ENCODE measurements at places on chromosomes 5 and 9. TPM values are rescaled to one million over a fixed set of nuclear protein-coding genes. Genes with fewer than 3 reads are reported as not detected.

The SMU1 gene
- polyA plus RNA-seq, result 19.1 TPM

The ARHGEF37 gene
- 0.38 TPM for polyA plus RNA-seq

The CDKN2B gene
- 13.8 TPM for polyA plus RNA-seq

The HK3 gene
- polyA plus RNA-seq, result not detected

The SV2C gene
- polyA plus RNA-seq, result not detected

The NIPAL4 gene
- 0.07 TPM for polyA plus RNA-seq

The ARID3C gene
- polyA plus RNA-seq, result not detected

The KIF12 gene
- not detected for polyA plus RNA-seq

The TOR4A gene
- polyA plus RNA-seq, result 11.3 TPM

The SVEP1 gene
- 46.3 TPM for polyA plus RNA-seq

The LCN6 gene
- polyA plus RNA-seq, result not detected

The FAT2 gene
- 0.02 TPM for polyA plus RNA-seq

The GPRIN1 gene
- 5.0 TPM for polyA plus RNA-seq

The GARIN3 gene
- not detected for polyA plus RNA-seq

The AGTPBP1 gene
- polyA plus RNA-seq, result 6.8 TPM

The UBAP1 gene
- 58.1 TPM for polyA plus RNA-seq

The IFNK gene
- not detected for polyA plus RNA-seq

The EFCAB9 gene
- polyA plus RNA-seq, result not detected

The PCDHAC2 gene
- 0.03 TPM for polyA plus RNA-seq

The AFF4 gene
- polyA plus RNA-seq, result 67.3 TPM

The SGCD gene
- 13.3 TPM for polyA plus RNA-seq

Measured in fibroblast of lung (primary cell).